Right ventricle myocardium inferior (tissue), 1 donor: ENCODE measurements at places on chromosomes 6 and 20.

DNA sequence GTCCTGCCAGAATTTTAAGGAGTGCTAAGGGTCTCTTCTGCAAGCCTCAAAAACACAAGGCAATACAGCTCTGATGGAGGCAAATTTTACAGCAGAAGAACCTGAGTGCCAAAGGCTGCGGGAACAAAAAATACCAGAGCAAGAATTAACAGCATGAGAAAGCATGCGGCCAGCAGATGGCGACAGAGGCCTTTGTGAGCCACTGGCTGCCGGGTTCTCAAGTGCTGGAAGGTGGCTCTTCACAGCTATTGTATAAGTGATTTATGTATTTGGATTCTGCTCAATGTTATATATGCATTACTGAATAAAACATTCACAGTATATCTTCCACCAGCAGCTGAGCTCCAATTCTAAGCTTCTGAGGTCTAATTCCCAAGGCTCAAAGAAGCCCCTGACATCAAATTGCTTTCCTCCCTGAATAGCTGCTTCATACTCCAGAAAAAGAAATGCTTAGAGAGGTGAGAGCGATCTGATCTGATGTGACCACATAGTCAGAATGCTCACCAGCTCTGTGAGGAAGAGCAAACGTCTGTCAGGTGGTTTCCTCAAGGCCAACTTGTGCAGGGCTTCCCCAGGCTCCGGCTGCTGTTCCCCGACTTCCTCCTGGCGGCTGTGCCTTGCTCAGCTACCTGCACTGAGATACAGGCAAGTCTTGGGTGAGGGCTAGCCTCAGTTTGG, 58.6 kb downstream of the PPP1R3G start:
- peak; percentile 93 for DNase-seq

GRCh38 chr6:104095661-104096416, 763.9 kb downstream of the HACE1 start:
- DNase-seq: no peak

GRCh38 chr6:1913577-1913976, 303.9 kb downstream of the FOXC1 start:
- no peak for DNase-seq

- DNase-seq: no peak
Measured at GRCh38 chr20:35742741-35743523, 872 bp upstream of the RBM39 start.

DNA sequence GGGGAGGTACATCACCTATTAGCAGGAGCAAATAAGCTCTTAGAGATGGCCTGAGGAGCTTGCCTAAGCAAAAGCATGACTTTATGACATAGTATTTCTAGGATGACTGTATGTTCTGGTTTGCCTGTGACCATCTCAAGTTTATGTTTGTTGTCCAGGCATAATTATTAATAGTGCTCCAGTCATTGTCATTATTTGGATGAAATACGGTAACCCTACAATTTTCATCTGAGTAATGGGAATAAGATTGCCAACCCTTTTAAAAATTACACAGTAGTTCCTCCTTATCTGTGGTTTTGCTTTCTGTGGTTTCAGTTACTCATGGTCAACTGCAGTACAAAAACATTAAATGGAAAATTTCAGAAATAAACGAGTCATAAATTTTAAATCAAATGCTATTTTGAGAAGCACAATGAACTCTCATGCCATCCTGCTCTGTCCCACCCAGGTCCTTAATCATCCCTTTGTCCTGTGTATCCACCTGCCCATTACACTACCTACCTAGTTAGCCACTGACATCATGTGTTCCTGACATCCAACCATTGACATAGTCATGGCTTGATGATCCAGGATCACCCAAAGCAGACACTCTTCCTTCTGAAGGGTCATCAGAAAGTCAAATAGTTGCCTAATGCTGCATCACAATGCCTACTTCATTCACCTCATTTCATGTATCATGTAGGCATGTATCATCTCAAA, 27.0 kb upstream of the TFB1M start:
- no peak for DNase-seq

- DNase-seq: no peak
Measured at GRCh38 chr6:54874349-54875048, 27.9 kb downstream of the FAM83B start.

- DNase-seq: no peak
Measured at GRCh38 chr6:135488023-135488422, 9.5 kb downstream of the AHI1 start.

- no peak for DNase-seq
Measured at GRCh38 chr6:28785962-28786679, 137.7 kb downstream of the TRIM27 start.

DNA sequence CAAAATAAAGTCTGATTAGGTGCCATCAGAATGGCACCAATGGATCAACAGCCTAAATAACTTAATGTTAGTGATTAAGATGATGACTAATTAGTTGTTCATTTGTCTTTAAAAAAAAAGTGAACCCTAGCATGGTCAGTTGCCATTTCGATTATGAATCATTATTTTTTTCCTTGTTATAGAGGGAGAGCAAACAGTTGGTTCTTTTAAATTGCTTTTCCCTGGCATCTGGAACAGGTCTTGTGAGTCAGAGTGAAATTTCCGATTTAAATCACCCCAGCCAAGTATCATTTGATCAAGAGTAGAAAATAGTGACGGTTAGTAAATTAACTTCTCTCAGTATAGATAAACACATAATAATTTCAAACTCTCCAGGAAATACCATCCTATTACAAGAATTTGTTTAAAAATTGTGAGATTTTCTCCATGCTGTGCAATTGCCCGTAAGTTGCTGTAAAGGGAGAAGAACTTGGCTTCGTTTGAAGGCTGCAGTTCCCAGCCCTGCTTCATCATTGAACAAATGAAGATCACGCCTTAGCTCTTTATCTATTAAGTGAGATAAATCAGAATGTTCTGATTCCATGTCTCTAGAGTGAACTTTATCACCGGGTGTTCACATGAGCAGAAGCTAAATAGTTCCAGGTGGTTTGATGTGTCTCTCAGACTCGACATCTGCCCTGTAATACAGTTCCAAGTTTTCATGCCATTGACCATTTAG, 741.3 kb downstream of the DOK5 start:
- no peak for DNase-seq

GRCh38 chr6:65091561-65091960, 615.5 kb downstream of the EYS start:
- no peak for DNase-seq

DNA sequence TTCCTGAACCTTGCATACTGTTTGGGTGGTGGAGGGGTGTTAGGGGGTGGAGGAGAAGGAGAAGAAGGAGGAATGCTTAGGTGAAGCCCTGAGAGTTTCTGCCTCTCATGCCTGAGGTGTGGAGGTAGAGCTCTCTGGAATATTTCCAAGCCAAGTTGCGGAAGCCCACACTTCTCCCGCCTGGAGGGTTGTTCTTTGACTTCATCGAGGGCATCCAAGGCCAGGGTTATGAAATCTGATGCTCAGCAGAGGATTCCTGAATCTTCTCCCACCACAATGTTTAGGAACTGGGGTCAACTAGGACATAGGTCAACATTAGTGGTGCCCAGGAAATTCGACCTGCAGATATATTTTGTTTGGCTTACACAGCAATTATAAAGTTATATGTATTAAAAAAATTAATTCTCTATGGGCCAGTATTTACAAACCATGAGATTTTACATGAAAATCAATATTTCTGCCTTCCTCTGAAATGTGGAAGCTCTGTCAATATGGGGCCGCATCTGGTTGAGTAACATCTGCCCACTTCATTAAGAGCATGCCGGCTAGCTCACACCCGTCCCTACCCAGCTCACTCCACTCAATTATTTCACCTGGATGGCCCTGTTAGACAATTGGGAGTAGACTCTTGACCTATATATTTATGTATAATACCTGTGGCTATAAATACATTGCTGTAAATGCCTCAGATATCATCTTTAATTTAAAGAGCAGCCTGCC, 257.1 kb upstream of the ZFP64 start:
- DNase-seq: no peak

DNA sequence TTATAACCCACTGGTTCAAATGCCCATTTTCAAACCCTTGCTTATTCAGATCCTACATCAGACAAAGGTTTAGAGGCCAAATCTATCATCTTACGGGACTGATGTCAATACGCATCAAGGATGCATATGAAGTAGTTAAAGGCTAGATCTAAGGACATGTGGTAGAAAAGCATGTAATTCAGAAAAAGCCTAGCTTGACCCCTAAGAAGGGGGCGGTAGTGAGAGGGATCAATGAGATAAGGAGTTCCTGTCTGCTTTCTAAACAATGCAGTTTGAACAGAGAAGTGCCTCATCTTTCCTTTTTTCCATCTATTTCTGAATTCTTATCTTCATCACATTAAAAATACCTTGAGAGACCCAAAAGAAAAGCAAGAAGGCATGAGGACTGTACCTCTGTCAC, 237.7 kb downstream of the ARHGAP18 start:
- no peak for DNase-seq

DNA sequence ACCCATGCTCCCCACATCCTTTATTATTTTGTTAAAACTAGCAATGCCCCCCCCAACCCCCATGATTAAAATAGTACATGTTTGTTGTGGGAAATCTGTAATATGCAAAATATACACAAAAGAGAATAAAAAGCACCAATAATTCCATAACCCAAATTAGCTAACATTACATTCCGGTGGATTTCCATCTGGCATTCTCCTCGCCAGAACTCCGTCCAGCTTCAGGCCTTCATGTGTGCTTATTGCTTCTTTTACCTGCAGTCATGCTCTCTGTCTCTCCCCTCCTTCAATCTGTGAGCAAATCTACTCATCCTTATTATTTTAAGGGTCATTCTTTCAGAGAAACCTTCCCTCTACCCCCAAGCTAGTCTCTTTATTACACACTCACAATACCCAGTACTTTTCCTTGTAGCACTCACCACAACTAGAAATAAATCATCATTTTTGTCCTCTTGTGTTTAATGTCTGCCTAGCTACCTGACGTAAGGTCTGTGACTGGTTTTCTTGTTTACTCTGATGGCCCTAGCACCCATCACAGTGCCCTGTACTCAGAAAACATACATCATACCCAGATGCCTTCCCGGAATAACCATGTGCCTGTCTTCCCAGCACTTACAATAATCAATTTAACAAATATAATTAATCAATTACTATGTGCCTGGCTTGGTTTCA, 25.6 kb upstream of the IER3 start:
- no peak for DNase-seq

DNA sequence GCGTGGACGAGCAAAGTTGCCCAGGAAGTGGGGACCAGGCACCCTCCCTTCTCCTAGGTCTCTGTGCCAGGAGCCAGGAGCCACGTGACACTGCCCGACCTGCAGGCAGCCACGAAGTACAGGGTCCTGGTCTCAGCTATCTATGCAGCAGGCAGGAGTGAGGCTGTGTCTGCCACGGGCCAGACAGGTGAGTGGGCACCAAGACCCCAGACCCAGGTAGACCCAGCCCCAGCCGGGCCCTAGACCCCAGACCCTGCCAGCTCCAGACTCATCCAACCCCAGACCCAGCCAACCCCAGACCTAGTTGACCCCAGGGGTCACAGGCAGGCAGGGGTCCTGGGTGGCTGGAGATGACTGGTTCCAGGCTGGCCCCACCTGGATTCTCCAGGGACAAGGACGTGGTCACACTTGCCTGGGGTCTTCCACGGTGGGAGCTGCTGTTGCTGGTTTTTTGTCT, 21.1 kb downstream of the COL20A1 start:
- DNase-seq: peak; percentile 50

- no peak for DNase-seq
Measured at GRCh38 chr6:103140308-103141027, 1719.3 kb downstream of the HACE1 start.

DNA sequence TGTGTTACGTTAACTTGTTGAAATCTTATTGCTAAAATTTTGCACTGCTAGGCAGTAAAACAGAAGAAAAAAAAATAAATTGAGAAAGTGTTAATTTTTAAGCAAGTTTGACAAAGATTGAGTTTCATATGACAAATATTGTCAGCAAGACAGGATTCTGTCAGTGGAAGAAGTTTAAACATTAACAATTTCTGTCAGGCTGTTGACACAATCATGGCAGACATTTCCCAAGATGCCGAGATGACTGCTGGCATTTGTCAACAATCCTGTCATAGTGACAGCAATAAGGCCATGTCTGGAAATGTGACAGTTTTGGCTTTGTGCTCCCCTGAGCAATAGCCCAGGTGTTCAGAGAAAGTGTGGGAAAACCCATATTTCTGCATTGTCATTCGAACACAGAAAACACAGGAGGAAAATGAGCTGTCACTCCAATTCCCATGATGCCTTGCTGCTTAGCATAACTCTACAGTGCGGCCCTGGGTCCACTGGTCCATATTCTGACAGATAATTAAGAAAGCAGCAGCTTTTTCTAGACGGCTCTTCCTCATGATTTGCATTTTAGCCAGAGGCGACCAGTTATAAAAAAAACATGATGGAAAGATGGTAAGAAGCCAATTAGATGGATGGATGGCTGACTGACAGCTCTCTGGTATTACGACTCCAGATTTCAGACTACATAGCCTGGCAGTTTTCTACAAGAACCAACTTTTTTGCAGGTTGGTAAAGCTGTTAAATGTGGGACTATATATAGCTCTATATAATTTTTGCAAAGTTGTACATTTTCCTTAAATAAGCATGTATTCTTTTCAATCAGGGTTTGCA, 43.6 kb upstream of the DEFB112 start:
- DNase-seq: no peak

GRCh38 chr20:47328129-47328528, 28.4 kb downstream of the ZMYND8 start:
- no peak for DNase-seq

DNA sequence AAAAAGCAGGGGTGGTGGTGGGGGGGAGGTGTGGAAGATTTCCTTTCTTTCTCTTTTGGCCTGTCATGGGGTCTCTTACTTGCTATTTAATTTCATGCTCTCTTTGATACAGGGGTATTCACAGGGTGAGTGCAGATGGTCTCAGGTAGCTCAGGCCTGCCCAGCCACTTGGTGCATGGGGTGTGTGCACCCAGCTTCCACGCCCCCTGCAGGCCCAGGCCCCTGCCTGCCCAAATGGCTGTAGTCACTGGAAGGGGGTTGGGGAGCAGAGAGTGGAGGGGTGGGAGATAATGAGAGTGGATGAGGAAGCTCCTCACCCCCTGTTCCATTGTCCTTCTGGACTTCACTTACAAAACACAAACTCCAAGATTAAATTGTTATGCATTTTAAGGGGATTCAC, 133.6 kb upstream of the SGK1 start:
- DNase-seq: no peak

DNA sequence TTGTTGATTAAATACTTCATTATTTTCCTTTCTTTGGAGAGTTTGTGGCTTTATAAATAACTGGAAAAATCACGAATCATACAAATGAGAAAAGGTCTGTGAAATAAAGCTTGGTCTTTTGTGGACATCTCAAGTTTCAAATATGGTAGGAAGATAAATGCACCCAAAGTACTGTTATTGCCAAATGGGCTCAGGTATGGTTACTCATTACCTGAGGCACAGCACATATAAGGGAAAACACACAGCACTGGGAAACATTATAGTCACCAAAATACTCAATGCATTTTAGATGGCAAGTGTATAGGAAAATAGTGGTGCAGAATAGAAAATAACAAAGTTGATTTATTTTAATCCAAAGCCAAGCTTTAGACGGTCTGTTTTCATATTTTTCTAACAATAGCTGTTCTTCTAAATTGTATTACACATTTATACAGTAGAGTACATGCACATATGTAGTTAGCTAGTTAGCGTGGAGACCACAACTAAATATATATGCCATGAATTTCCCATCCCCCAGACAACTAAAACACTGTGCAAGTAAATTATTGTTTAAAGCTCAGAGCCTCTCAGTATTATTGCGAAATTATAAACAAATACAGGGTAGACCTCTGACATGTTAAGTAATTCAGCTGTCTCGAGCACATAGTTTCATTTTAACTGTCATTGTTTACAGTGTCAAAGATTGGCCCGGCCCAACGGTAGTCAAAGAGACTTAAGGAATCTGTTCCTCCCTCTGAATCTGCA, 336.0 kb downstream of the SYNE1 start:
- DNase-seq: no peak

GRCh38 chr6:7058250-7058923, 49.4 kb upstream of the RREB1 start:
- DNase-seq: no peak
